C1 segment of cervical spinal cord (tissue), 14 donors: ENCODE measurements at places on chromosomes 13 and 19.

DNA sequence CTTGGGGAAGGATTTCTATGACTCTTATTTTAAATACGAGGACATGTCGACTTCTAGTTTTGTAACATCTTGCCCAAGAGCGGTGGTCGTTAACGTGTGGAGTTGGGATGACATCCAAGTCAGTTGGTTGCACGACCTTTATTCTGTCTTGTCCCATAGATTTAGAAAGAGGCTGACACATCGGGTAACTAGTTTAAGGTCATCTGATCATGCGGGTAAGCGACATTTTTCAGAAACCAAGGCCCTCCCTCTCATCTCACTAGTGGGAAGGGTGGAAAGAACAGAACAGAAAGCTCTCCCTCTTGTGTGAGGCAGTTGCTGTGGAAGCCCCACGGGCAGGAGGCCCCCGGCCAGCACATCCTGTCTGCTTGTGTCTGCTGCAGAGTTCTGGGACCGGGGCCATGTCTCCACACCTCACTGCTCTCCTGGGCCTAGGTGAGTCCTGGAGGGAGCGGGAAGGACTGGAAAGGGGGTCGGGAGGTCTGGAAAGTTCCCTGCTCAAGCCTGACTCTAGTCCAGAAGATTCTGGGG, at the start of gene LAIR2:
Gene LAIR2 (plus strand): TSS at position 314 of the 531 bp plus-strand sequence. CDS start 88 bp downstream, at position 402.
- no peak for DNase-seq

DNA sequence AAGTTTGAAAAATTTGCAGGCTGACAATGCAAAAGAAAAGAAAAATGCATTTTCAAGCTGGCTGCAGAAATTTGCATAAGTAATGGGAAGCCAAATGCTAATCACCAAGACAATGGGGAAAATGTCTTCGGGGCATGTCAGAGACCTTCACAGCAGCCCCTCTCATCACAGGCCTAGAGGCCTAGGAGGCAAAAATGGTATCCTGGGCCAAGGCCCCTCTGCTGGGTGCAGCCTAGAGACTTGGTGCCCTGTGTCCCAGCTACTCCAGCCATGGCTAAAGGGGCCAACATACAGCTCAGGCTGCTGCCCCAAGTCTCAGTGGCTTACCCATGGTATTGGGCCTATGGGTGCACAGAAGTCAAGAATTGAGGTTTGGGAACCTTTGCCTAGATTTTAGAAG, 155.2 kb downstream of the B3GLCT start:
- no peak for DNase-seq

DNA sequence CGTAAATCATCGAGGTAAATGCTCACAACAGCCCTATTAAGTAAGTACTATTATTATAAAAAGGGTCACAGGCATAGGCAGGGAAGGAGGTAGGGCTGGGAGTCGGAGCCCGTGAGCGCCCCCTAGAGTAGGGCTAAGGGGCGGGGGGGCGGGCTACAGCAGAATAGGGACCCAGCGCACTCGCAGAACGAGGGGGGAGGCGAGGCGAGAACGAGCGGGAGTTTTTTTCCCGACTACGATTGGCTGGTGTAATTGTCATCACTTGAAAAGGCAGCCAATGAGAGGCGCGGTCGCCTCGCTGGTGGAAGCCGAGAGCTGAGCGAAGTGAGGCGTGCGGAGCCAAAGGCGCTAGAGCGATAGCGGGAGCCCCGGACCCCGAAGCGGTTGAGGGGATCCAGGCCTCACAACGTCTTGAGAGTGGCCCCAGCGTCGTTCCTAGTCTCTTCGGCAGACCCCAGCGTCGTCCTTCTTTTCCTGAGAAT, 24.2 kb downstream of the KEAP1 start:
- peak; percentile 83 for DNase-seq

- no peak for DNase-seq
These were observed 58.2 kb upstream of the EEF1AKMT1 start for GRCh38 chr13:20831933-20832332.

- DNase-seq = no peak
These were observed 1.7 kb downstream of the PROSER1 start for GRCh38 chr13:39036212-39036611.

- DNase-seq = no peak
These were observed 372.7 kb downstream of the LIG4 start for GRCh38 chr13:107842562-107843180.
